Suprapubic skin (tissue), 4 donors: ENCODE measurements at places on chromosomes 5 and 9.

DNA sequence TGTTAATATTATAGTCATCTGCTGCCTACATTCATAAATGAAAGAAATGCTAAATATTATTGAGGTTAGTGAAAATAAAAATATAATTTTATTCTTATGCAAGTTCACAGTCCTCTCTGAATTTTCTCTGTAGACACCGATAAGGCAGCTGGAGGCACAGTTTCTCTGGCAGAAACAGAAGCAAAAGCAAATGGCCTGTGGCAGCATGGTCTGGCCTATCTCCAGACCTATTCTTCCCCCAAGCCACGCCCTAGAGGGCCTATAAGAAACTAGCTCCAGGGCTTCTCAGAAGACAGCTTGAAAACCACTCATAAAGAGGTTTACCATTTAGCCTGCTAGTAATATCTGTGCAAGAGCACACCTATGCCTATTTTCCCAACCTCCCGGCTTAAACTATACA lies 28.4 kb downstream of the MRPS27 start:
- no peak for DNase-seq

GRCh38 chr9:110768886-110769285 lies 100.3 kb downstream of the MUSK start:
- DNase-seq: no peak

GRCh38 chr9:16145196-16145950 lies 592.5 kb downstream of the CCDC171 start:
- no peak for DNase-seq

DNA sequence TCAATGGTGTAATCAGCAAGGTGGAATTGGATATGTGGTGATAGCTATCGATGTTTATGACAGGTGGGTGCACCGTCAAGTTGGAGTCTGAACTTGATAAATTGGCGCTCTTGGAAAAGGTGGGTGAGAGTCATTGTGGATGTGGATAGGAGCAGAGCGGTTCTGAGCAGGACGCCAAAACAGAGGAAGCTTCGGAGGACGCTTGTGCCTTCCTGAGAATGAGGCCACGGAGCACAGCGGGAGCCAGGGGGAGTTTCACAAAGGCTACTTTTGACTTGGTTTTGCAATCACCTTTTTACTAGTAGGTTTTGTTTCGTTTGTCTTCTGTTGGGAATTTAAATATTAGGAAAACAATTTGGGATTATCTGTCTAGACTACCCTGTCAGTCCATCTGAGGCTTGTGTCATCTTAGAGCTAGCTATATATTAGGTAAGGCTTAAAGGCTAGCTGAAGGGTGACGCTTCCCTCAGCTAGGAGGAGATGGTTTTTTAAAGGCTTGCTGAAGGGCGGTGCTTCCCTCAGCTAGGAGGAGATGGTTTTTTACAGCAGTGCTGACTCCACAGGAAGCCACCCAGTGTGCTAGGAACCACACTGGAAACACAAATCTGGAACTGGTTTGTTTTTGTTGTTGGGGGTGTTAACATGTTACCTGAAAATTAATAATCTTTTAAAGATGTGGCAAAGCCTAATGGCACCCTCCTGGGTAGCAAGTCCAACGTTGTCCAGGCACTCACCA lies 142.4 kb upstream of the IRX4 start:
- no peak for DNase-seq

- no peak for DNase-seq
Observed at GRCh38 chr5:119655061-119655460, 25.7 kb downstream of the FAM170A start.

GRCh38 chr5:142803428-142804125 lies 33.4 kb downstream of the ARHGAP26 start:
- no peak for DNase-seq

DNA sequence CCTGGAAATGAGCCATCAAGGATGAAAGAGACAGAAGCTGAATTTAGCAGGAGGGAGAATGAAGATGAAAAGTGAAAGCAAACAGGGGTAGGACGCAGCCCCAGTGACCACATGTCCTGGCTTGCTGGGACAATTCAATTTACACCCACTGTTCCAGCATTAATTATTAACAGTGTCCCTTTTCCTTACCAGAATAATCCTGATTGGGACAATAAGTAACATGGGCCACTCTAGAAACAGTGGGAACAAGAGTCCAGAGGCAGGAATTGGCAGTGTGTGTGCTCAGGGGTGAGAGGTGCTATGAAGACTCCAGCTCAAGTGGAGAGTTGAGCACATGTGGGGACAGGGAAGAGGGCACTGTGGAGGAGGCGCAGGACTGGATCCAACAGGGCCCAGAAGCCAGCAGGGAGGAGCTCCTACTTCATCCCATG lies 147.1 kb downstream of the C5orf15 start:
- no peak for DNase-seq

DNA sequence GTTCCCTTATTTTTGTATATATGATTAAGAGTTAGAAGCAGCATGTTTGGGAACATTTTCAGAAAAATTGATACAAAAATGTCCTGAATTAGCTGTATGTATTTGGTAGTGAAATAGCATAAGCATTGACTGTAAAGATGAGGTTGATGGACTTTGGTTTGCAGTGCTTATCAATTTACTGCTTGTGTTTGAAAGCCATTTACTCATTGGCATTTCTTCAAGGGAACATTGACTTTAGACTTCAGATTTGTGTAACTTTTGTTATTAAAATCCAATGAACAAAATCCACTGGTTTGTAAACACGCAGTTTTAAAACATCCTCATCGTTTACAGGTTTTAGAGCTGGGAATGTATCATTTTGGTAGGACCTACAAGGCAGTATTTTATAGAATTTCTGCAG lies 61.3 kb downstream of the KDM4C start:
- no peak for DNase-seq

DNA sequence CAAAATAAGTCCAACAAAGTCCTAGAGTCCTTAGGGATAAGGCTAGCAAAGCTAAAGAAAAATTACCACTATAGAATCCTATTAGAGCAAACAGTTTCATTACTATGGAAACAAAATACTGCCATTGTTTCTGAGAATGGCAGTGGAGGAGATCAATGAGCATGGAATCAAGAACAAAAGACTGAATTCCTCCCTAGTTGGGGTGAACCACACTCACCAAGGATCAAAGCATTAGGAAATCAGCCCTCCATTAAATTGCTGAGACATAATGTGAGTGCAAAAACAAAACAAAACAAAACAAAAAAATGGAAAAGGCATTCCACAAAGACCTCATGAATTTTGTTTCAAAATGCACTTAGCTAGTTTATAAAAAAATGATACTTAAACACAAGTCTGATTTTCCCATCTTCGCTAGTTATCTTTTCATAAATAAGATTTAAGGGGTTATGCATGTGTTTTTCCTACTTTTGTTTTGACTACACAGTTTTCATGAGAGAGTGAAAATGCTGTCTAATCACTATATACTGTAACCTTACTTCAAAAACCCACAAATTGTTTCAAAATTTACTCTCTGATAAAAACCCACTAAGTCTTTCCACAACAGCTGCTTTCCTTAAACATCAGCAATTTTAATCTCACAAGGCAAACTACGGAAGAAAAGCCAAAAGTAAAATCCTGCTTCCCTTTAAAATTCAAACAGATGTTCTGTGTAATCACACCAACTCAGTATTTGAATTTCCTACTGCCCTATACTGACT lies 9.7 kb downstream of the SERINC5 start:
- no peak for DNase-seq

- DNase-seq: no peak
Observed at GRCh38 chr5:126576974-126577373, 18.0 kb downstream of the ALDH7A1 start.

GRCh38 chr9:118271936-118272335 lies 567.7 kb downstream of the TLR4 start:
- no peak for DNase-seq

GRCh38 chr5:14081791-14082190 lies 61.4 kb upstream of the TRIO start:
- DNase-seq: no peak

DNA sequence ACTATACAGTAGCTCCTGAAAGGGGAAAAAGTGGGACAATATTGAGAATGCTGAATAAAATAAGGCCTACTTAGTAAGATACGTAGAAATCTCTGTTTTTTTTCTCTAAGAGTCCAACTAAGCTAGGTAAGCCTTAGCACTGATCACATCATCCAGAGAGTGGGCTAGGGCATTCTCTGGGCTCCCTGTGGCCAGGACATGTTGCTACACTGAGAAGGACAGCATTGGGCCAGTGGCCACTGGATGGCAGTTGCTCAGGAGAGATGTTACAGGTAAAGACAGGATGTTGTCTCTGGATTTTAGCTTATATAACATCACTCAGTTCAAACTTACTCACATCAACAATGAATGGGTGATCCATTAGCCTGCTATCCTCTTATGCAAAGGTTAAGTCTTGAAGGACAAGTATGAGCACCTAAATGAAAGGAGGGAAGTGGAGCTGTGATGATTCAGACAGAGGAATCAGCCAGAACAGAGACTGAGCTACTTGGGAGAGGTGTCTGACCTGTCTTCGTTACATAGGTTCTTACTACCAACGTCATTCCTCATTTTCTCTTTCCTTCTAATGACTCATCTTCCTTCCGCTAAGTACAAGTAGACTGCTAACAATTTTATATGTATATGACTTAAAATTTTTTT lies 226.6 kb upstream of the ADCY2 start:
- no peak for DNase-seq

DNA sequence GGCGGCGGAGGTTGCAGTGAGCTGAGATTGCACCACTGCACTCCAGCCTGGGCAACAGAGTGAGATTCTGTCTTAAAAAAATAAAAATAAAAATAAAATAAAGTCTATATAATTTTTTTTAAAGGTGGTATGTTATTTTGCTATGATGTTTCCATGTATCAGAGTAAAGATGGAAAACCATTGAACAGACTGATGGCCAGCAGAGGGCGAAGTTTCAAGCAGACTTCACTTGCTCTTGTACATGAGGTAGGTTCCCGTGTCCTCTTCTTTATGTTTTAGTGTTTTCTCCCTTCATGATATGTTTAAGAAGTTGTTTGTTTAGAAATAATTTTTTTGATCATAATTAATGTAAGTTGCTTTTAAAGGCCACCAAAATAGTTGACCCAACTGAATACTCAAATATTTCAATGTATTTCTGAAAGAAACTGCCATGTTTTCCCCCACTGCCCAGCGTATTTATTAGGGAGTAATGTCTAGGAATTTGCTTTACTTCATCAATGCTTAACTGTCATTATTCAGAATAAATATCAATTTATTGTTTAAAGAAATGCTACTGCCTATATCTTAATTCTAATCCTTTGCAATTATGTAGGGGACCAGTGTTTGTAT lies 146.4 kb downstream of the HACD4 start:
- peak; percentile 80 for DNase-seq

GRCh38 chr5:18653216-18653752 lies 1019.0 kb downstream of the TAF11L14 start:
- no peak for DNase-seq

GRCh38 chr5:31347552-31347905 lies 154.0 kb downstream of the CDH6 start:
- DNase-seq: no peak

- no peak for DNase-seq
Observed at GRCh38 chr5:20555034-20555433, 567.0 kb upstream of the CDH18 start.

GRCh38 chr5:132777209-132778069 lies at the start of gene SEPTIN8:
TSS of gene SEPTIN8 (minus strand) at chr5:132777239. CDS start at chr5:132777137, 102 bp downstream.
- DNase-seq: no peak

DNA sequence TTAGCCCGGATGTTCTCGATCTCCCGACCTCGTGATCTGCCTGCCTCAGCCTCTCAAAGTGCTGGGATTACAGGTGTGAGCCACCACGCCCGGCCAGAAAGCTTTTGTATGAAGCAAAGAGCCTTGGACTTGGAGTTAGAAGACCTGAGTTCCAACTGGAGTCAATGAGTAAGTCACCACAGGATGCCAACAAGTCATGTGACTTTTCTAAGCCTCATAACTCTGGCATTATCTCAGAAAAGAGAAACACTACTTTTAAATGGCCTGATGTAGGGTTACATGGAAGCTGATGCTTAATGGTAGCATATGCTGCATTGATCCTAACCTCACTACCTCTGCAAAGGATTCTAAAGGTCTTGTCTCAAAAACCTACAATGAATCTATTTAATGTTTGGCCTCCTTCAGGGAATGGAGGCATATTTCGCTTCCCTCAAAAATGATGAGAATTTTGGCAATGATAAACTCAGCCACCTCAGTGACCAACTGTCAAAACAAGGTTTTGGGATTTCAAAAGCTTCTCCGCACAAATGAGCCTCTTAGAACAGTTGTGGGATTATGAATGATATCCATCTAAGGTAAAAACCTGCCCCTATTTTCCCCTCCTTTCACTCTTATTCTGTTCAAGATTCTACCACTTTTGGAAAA lies 236.8 kb downstream of the ACTL7B start:
- DNase-seq: no peak

DNA sequence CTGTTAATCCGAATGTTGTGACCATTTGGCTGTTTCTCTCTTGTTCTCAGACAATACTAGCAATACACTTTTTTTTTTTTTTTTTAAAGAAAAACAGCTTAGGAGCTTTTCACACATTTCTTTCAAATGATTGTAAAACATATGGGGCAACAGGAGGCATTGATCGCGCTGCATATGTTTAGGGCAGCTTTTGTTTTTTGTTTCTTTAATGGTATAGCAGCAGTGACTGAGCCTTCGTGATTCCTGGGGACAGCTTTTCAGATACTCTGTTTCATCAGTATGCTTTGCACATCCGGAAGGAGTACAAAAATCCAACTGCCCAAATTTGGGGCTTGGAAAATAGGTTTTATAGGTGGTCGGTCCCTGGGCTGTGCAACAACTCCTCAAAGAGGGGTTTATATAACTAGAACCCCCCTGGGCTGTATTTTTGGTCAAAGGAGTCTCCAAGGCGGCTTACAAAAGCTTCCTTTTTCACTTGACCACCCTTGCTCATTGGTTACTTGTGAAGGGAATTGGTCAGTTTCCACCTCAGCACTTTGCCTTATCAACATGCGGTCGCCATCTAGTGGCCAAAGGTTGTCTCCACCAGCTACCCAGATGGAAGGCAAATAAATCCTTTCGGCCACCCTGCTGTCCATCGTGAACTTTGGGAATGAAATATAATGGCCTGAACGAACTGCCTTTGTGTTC lies 91.8 kb downstream of the PDE6A start:
- no peak for DNase-seq

GRCh38 chr5:42500003-42500599 lies 76.9 kb downstream of the GHR start:
- no peak for DNase-seq

DNA sequence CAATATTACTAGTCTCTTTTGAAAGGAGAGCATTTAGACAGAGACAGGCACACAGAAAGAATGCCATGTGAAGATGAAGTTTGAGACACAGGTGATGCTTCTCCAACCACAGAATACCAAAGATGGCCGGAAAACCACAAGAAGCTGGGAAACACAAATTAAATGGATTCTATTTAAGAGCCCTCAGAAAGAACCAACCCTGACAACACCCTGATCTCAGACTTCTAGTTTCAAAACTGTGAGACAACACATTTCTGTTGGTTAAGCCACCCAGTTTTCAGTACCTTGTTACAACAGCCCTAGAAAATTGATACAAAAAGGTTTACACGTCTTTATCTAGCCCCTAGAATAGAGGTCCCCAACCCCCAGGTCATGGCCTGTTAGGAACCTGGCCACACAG lies 79.8 kb upstream of the CCNG1 start:
- no peak for DNase-seq

GRCh38 chr9:92492781-92493401 lies 10.6 kb upstream of the ASPN start:
- no peak for DNase-seq

GRCh38 chr5:144002876-144003275 lies 167.6 kb downstream of the YIPF5 start:
- DNase-seq: no peak
